ENCODE measurements at places on chromosomes 12 and 14.
A peak's percentile ranks its signal among the peaks of the same experiment; 100 is the strongest.

DNA sequence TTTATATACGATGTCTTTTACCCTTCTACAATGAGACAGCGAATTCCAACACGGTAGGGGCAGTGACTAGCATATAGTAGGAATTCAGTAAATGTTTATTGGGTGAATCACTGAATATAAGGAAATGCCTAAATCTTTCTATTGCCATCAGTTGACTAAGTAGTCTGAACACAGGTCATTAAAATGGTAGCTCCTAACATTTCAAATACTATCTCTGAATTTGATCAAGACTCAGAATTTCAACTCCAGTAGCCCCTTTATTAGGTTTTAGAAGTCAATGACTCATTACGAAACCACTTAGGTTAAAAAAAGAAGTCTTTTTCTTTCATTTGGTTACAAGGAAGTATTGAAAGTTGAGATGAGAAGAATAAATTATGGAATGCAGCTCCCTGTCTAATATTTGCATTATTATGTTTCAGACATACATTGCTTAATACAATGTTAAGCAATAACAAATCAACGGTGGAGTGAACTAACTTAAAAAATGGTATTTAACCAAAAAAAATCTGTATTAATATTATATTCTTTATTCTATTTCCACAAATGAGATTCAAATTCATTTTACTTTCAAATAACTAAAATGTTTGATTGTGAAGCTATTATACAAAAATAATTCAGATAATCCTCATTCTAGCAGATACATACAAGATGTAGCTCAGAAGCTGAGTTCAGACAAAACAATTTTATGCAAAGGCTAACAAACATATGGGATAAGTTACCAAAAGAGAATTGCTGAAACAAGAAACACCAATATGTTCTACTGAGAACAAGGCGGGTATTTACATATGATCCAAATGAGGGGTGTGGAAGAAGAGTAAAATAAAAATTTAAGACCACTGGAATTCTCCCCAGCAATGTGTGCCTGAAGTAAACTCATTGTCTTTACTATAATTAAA, 302.7 kb downstream of the CEP128 start:
- no peak for DNase-seq

DNA sequence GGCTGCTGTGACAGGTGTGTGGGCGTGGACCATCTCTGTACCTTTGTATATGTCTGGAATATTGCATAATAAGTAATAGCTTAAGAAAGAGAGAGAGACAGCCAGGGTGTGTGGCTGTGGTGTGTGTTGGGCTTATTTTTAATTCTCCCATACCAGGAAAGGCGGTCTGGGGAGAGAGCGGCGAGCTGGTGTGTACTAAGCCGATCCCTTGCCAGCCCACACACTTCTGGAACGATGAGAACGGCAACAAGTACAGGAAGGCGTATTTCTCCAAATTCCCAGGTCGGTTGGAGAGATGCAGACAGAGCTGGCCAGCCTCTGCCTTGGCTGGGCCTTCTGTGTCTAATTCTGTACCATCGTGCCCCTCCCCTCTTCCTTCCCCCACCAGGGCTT, 63.9 kb downstream of the AACS start:
- no peak for DNase-seq

DNA sequence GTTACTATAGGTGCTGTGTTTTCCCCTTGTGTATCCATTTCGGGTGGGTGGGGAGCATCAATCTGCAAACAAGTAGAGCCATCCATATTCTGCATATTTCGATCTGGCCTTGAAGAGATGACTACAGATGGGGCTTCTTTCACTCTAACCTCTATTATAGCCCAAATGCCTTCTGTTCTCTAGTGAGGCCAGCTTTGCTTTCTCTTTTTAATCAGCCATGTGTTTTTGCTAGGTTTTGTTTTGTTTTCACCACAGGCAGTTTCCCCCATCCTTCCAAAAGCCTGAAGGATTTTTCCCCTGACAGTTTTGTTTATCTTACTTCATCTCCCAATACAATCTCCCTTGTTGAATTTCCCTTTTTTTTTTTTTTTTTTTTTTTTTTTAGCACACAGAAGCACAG, 224.1 kb downstream of the BTG1 start:
- DNase-seq = no peak

DNA sequence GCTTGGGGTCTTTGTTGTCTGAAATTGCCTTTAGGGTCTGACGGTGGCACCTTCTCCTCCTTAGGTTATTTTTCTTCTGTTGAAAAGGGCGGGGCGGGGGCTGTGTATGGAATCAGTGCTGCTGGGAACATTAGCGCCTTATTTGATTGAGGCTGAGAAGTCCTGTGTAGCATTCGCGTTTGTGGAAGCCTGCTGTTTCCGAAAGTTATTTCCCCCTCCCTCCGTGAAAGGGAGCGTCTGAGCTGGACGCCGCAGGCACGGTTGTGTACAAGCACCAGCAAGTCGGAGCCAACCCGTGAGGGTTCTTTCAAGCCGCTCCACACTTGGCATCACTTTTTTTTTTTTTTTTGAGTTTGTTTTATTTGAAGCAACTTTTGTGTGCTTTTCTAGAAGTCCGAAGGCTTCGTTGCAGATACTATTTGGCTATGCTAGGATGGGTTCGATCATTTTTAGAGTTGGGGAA, 1.1 kb downstream of the SYNE2 start:
- DNase-seq = peak; percentile 62

DNA sequence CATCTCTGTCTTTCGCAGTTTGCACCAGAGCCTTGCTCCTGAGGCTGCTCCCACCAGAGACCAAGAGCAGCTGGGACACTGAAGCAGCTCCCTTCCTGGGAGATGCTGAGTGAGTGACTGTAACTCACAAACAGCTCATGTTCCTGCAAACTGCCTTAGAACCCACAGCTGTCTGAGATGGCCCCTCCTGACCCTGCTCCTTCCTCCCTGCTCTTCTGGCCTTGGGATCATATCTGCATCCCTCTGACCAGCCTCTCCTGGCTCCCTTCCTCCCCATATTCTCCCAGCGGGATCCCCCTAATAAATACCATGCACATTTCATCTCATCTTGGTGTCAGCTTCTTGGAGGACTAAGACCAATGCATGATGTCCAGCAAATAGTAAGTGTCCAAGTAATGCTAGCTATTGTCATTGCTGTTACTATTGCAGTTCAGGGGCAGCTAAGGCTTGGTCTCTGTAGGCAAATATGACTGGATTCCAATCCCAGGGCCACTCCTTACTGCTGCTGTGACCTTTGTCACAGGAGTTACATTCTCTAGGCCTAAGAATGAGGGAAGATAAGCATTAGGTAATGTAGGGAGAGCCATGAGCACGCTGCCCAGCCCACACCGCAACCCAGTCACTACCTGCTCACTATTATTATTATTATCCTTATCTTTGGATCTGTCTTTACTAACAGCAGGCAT, 47.9 kb downstream of the SYNE3 start:
- no peak for DNase-seq

GRCh38 chr14:68695326-68695768, 97.5 kb downstream of the ZFP36L1 start:
- peak; percentile 13 for DNase-seq

GRCh38 chr12:67911789-67912188, 77.5 kb upstream of the IFNG-AS1 start:
- DNase-seq = no peak

- no peak for DNase-seq
Measured at GRCh38 chr12:121568971-121569751, 11.7 kb downstream of the KDM2B start.

DNA sequence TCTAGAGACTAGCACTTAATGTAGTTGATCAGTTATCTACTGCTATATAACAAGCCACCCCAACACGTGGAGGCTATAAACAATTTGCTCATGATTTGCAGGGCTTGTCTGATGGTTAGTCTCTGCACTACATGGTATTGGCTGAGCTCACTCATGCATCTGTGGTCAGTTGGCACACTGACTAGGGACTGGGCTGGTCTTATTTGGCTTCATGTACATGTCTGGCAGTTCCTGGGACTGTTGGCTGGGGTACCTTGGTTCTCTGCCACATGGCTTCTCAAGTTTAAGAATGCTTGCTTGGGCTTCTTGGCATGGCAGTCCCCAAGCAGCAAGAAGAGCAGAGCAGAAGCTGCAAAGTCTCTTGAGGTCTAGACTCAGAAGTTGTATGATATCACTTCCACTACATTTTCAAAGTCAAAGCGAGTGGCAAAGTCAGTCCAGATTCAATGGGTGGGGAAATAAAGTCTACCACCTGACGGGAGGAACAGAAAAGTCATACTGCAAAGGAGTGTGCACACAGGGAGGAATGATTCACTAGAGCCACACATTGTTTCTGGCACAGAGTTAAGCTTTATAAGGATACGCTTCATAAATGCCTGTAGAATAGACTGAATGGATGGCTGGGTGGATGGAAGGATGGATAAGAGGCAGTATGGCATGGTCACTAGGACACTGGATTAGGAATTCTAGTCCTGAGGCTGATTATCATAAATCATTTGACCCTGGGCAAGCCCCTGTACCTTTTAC, 44.8 kb upstream of the PTHLH start:
- DNase-seq = no peak

- DNase-seq = no peak
Measured at GRCh38 chr12:122389677-122390076, 32.8 kb downstream of the CLIP1 start.

DNA sequence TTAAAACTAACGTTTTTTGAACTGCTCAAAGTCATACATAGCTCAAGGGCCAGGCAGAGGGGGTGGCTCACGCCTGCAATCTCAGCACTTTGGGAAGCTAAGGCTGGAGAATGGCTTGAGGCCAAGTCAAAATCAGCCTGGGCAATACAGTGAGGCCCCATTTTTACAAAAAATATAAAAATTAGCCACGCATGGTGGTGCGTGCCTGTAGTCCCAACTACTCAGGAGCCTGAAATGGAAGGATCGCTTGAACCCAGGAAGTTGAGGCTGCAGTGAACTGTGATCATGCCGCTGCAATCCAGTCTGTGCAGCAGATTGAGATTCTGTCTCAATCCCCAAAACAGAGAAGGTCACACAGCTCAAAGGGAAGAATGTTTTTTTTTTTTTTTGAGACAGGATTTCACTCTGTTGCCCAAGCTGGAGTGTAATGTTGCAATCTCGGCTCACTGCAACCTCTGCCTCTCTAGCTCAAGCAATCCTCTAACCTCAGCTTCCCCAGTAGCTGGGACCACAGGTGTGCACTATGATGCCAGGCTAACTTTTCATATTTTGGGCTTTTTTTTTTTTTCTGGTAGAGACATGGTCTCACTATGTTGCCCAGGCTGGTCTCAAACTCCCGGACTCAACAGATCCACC, 2.9 kb downstream of the RBM23 start:
- DNase-seq = no peak

- no peak for DNase-seq
Measured at GRCh38 chr12:105948331-105948730, 190.4 kb downstream of the NUAK1 start.

DNA sequence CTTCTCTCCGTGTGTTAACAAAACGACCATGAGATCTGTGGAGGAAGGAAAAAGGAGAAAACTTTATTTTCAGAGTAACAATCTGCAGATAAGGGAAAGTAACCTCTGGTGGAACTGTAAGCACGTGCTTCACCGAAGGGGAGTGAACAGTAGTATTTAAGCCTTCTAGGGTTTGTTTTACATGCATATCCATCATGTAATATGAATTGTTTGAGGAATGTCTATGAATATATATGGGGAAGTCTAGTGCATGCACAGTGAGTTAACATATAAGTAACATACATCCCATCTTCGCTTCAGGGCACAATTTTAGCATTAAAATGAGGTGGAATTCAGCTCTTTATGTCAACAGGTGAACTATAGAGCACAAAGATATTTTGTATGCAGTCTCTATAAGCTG, 101.1 kb downstream of the FUT8 start:
- DNase-seq = no peak

Measured in CD4-positive, alpha-beta T cell treated with Interleukin-6 at 100 ng/mL for 8 hours (primary cell).